ENCODE measurements at places on chromosomes 2 and 18. TPM values are rescaled to one million over a fixed set of nuclear protein-coding genes. Genes with fewer than 3 reads are reported as not detected.

Gene MREG
- total RNA-seq: 2.4 TPM

Gene AKAIN1
- total RNA-seq: not detected

Gene BMP10
- total RNA-seq: 8.0 TPM

Gene ANKRD36C
- total RNA-seq: 12.0 TPM

Gene DYSF
- 20.8 TPM for total RNA-seq

Gene HOXD4
- total RNA-seq: not detected

DNA sequence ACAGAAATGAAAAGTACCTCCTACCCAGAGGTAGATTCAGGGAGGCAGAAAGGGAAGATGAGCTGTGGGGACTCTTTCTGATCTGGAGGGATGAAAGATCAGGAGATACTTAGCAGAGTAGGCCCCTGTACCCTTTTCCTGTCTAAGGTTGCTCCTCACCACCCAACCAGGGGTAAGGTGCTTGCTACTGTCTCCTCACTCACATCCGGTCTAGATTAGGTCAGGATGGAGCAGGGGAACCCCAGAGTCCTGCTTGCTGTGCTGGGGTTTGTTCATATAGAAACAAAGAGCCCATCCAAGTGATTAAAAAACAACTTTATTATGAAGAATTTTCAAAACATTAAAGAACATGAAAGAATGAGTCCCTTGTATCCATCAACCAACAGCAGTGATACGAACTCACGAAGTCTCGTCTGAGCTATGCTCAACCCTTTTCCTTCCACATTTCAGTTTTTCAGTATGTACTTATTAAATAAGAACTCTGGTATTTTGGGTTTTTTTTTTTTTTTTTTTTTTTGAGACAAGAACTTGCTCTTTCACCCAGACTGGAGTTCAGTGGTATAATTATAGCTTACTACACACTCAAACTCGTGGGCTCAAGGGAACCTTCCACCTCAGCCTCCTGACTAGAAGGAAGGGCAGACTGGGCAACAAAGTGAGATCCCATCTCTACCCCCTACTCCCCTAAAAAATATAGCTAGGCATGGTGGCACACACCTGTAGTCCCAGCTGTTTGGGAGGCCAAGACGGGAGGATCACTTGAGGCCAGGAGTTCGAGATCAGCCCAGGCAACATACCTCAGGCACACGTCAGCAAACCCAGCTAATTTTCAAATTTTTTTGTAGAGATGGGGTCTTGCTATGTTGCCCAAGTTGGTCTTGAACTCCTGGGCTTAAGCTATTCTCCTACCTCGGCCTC is 28.5 kb upstream of the MCFD2 start:
- DNase-seq: no peak
- no peaks in the 10 kb centered on the region for H3K27me3 ChIP-seq
- no peak overlapping the region for H3K4me3 ChIP-seq

- H3K4me3 ChIP-seq: no peak overlapping the region
- no peaks in the 10 kb centered on the region for H3K4me1 ChIP-seq
- no peak for DNase-seq
- H3K27ac ChIP-seq: no peak overlapping the region
Observed at GRCh38 chr2:188176620-188177019, 115.1 kb upstream of the GULP1 start.

DNA sequence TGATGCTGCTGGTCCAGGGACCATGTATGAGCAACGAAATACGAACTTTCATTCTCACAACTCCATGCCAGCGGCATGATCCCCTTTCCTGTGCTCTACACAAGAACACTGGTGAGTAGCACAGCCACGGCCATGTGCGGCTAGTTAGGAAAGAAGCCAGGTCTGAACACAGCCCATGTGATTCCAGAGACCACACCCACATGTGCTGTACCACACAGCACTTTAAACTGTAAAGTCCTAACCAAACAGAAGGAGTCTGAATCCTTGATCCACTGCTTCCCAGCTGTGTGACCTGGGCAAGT is 33.0 kb upstream of the ACAA2 start:
- H3K36me3 ChIP-seq: no peaks in the 10 kb centered on the region
- no peak overlapping the region for H3K4me3 ChIP-seq
- H3K27me3 ChIP-seq: no peaks in the 10 kb centered on the region
- no peak for DNase-seq

DNA sequence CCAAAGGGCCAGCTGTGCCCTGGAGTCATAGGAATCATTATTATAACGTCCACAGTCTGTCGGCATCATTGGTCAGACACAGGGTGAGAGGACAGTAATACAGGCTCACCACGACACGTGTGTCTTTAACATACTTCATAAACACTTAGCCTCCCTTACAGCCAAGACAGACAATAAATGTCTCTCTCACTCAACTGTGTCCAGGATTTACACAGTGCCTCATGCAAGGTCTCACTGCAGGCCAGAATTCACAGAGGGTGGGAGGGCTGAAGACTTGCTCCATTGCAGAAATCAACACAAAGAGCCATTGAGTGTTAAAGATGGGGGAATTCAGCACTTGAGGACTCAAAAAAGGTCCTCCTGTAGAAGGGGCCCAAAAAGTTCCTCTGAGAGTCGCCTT is 210.5 kb downstream of the BCL2 start:
- no peaks in the 10 kb centered on the region for H3K36me3 ChIP-seq

DNA sequence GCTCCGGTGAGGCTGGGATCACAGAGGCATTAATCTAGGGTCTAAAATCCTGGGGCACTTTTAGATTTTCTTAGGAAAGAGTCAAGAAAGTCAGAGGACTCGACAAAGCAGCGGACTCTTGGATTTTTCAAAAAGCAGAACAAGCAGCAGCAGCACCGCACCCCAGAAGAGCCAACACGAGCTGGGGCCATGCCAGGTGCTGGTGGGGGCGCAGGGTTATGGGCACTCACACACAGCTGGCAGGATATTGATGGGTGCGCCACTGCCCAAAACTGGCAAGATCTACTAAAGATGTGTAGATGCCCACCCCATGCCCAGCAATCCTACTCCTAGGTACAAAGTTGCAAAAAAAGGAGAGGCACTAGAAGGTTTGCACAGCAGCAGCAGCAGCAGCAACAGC is 33.9 kb upstream of the SEMA4C start:
- H3K27me3 ChIP-seq: no peaks in the 10 kb centered on the region
- H3K36me3 ChIP-seq: no peaks in the 10 kb centered on the region
- no peak overlapping the region for H3K4me3 ChIP-seq
- DNase-seq: no peak

DNA sequence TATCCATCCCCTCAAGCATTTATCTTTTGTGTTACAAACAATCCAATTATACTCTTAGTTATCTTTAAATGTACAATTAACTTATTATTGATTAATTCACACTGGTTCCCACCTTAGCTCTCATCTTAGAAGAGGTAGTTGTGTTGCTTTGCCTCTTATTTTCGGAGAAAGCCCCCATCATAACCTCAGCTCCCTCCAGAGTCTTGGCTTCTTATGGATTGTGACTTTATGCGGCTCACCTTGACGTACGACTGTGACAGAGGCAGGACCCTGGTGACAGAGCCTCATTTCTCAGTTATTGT is 132.9 kb downstream of the SPTBN1 start:
- H3K4me3 ChIP-seq: no peak overlapping the region
- peak overlapping the region; percentile 93 for H3K27ac ChIP-seq
- no peaks in the 10 kb centered on the region for H3K27me3 ChIP-seq
- peaks cover 3% of the 10 kb centered on the region for H3K36me3 ChIP-seq
- no peak for DNase-seq
- peaks cover 80% of the 10 kb centered on the region for H3K4me1 ChIP-seq

- no peaks in the 10 kb centered on the region for H3K4me1 ChIP-seq
- DNase-seq: no peak
- H3K4me3 ChIP-seq: no peak overlapping the region
- H3K36me3 ChIP-seq: no peaks in the 10 kb centered on the region
- no peak overlapping the region for H3K27ac ChIP-seq
Observed at GRCh38 chr2:3270095-3270478, 107.5 kb downstream of the EIPR1 start.

DNA sequence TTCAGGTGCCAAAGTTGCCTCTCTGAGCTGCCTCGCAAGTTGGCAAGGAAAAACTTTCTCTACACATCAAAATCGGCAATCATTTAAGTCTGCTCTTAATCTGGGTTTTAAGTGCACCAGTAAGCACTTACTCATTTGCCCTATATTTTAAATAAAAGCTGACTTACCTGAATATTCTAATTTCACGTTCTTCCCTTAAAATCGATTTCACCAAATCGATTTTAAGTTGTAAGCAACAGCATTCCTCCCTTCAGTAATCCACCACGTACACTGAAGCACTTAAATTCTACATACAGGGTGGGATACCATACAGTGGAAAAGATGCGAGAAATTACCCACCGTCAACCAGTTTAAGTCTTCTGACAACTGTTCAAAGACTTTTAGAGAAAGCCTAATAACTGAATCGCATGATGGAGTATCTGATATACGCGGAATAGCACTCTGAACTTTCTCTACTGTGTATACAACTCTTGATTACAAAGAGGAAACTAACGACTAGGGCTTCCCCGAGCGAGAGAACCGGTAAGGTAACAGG is 1.6 kb downstream of the PPP3R1 start:
- peak overlapping the region; percentile 97 for H3K27ac ChIP-seq
- no peaks in the 10 kb centered on the region for H3K36me3 ChIP-seq
- H3K27me3 ChIP-seq: no peaks in the 10 kb centered on the region
